CD4-positive, alpha-beta T cell treated with Interleukin-15 for 4 hours (primary cell): ENCODE measurements at places on chromosomes 1 and 21.

DNA sequence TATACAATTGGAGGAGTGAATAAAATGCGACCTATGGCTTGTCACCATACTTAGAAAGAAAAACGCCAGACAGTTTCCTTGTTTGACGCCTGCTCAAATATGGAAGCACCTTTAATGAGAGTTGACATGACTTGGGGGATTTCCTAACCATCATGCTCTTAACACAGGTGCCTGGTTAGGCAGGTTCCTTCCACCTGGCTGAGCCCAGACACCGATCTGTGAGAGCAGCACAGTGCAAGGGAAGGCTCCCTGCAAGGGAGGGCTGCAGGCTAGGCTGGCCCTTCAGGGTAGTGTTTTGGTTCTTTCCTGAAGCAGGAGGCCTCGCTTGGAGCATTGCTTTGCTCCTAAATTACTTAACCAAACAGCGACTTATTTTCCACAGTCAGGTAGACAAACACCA is 24.6 kb upstream of the KLHDC8A start:
- DNase-seq: no peak

GRCh38 chr1:68046885-68047658 is 3.4 kb downstream of the DIRAS3 start:
- DNase-seq: no peak

DNA sequence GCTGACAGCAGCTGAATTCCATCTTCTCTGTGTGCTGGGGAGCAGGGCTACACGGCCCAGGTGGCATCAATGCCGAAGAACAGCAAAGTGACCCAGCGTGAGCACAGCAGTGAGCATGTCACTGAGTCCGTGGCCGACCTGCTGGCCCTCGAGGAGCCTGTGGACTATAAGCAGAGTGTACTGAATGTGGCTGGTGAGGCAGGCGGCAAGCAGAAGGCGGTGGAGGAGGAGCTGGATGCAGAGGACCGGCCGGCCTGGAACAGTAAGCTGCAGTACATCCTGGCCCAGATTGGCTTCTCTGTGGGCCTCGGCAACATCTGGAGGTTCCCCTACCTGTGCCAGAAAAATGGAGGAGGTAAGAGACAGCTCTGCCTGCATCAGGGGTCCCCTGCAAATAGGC is 16.6 kb downstream of the SLC6A17 start:
- DNase-seq: no peak

DNA sequence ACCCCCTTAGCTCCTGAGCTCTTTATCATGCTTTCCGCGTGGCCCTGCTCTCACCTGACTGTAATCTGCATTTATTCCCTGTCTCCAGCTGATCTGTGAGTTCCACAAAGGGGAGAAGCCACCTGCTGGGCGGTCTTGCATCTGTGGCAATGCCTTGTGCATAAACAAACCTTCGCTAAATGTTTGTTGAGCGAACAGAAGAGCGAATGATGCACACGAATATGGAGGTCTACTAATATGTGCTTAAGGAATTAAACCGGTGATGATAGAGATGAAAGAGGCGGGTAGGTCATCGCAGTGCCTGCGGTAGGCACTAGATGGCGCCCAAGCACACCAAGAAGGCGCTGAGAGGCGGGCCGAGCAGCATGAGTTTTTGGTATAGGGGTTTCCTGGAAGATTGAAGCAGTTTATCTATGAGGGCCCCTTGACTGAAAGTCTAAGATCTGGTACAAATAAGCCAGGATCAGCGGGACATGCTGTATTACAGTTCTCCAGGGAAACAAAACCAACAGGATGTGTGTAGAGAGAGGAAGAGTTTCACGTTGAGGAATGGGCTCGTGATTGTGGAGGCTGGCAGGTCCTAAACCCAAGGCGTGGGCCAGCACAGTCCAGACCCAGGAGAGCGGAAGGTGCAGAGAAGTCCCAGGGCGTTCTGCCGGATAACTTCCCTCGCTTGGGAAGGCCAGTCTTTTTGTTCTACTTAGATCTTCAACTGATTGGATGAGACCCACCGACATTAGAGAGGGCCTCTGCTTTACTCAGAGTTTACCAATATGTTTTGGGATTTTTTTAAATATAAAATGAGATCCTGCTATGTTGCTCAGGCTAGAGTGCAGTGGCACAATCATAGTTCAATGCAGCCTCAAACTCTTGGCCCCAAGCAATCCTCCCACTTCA is 34.7 kb downstream of the TOMM20 start:
- DNase-seq: peak; percentile 85

- DNase-seq: no peak
These were observed 25.7 kb upstream of the ERICH3 start for GRCh38 chr1:74699331-74699730.

DNA sequence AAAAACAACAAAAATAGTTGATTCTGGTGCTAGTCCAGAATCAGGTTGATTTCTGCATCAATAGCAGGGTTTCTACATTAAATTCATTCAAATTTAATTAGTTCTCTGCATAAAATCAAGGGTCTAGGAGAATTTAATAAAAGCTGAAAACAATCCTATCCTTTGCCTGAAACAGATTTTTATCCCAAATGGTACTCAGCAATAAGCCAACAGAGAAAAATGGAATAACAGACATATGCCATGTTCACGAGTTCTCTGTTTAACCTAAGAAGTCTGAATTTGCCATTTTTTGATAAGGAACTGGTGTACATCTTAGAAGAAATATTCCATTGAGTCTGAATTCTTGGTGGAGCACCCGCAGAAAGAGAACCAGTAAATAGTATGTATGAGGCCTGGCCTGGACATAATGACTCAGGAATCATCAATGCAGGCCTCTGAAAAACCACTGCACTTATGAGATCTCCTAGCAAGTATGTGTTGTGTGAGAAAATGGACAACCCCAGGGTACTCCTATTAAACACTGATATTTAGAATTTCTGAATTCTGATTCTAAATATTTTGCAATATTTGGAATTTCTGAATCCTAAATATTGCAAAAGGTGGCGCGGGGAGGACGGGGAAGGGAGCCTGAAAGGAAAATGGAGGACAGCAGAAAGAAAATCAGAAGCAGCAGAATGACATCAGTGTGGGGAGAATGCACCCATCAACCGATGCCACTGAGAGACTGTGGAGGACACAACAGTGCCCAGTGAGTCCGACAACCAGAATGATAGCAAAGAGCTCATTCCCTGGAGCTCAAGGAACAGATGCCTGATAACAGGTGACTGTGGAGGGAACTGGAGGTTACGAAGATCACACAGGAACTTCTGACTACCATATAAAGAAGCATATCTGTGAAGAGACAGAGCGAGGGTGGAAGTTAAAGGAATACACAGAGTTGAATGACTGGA is 97.6 kb downstream of the APP start:
- DNase-seq: no peak

DNA sequence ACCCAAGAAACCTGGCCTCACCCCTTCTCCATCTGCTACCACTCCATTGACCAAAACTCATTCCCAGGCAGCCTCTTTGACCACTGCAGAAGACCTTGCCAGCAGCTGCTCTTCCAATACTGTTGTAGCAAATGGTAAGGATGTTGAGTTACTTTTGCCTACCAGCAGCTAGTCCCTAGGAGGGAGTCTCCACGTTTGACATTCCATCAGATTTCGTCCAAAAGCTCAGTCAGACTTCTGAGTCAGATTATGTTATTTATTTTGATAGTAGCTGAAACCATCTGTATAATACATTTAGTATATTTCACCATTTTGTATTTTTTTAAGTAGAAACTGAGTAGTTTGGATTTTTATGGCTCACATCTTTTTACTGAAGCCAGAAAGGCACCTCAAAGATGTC is 51.5 kb upstream of the WNT2B start:
- DNase-seq: no peak

- no peak for DNase-seq
These were observed 81.5 kb downstream of the STUM start for GRCh38 chr1:226629896-226630550.

GRCh38 chr1:239757716-239758115 is 334.0 kb upstream of the FMN2 start:
- DNase-seq: no peak

DNA sequence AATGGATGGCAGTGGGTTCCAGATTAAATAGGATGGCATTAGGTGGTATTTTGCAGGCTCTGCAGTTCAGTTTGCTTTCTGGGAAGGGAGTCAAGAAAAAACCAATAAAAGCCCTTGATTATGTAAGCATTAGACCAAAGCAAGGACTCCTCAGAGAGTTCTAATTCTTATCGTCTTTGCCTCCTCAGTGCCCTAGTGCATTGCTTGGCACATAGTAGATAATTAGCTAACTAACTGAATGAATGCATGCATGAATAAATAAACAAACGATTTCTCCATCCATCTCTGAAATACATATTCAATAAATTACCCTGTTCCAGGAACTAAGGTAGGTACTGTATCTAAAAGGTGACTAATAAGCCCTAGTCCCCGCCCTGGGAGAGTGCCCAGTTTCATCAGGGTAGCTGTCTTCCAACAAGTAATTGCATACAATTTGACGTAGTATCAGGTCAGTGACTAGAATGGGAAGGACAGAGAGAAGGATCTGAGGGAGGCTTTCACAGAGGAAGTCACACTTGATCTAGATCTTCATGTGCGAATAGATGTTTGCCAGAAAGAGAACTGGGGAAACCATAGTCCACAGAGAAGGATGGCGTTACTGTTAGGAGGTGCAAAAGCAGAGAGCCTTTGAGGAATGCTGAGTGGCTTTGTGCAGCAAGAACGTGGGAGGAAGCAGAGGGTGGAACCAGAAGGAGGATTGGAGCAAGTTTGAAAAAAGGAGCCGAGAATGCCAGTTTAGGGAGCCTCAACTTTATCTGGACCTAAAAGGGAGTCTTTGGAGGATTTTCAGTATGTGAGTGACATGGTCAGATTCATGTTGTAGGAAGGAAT is 111.4 kb downstream of the TBX19 start:
- DNase-seq: peak; percentile 13

DNA sequence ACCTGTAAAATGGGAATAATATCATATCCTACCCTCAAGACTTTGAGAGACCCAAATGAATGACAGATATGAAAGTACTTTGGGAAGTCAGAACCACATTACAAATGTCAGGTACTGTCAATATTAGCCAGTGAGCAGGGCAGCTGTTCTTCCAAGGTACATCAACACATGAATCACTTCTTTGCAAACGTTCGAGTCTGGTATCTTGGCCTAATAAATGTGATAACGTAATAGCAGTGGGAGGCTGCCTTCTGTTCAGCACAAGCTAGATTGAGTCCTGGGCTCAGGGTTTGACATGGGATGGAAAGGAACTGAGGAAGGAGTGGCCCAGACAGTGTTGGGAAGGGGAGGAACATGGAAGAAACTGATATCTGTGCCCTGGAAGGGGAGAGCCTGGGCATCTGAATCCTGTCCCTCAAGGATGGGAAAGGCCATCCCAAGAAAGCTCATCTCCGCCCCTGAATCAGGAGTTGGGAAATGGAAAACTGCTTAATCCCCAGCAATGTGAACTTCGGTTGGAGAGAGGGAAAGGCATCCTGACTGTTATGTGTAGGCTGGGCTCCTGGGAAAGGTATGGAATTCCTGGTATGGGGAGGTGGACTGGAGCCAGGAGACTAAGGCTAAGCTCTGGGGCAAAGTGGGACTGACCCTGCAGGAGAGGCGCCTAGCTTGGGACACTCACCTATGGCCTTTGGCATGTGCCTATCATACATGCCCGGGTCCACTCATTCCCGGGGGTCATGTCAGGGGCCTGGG is 14.3 kb downstream of the KCNC4 start:
- DNase-seq: no peak

GRCh38 chr1:235866205-235866912 is at the start of gene LYST:
TSS of gene LYST (minus strand) at chr1:235866906. CDS start at chr1:235830417, 36,489 bp downstream.
- DNase-seq: peak; percentile 51

DNA sequence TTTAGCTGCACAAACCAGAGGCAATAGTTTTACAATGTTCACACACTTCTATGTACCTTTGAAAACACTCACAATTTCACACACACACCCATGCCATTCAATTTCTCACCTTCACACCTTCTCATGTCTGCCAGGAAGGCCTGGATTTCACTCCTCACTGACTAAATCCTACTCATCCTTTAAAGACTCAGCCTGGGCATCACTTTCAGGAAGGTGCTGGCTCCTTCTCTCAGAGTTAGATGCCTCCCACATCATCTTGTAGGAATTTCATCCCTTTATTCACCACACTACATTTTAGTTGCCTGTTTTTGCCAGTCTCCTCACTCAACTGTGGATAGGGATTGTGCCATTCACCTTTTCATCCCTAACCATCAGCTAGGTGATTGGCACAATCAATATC is 2.3 kb downstream of the IL20 start:
- DNase-seq: no peak

- no peak for DNase-seq
These were observed 50.7 kb downstream of the JAK1 start for GRCh38 chr1:64915381-64916274.

DNA sequence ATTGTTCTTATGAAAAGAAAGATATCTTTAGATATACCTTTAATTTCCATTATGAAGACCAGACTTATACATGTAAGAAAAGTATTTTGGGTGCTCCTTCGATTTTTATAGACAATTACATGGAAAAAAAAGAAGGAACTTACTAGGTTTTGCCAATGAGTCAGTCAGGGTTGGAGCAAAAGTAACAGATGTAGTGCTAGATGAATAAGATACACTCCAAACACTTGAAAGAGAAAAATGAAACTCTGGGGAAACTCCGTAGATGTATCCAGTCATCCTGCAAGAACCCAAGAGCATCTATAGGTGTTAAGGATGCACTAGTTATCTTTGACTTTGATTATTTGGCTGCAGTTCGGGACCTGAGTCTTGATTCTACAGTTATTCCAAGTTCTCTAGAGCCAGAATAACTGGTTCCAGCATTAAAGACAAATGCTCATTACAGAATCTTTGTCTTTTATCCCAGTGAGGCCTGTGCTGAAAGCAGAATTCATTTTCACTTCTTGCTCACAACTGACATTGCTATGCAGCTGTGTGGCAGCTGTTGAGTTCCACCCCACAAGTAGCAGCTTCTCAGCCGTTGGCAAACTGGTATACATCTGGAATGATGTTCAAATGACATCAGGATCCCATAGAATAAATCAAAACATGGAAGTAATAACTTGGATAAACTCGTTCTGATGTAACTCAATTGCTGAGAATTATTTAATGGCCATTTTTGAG is 326.1 kb downstream of the ASTN1 start:
- DNase-seq: no peak

DNA sequence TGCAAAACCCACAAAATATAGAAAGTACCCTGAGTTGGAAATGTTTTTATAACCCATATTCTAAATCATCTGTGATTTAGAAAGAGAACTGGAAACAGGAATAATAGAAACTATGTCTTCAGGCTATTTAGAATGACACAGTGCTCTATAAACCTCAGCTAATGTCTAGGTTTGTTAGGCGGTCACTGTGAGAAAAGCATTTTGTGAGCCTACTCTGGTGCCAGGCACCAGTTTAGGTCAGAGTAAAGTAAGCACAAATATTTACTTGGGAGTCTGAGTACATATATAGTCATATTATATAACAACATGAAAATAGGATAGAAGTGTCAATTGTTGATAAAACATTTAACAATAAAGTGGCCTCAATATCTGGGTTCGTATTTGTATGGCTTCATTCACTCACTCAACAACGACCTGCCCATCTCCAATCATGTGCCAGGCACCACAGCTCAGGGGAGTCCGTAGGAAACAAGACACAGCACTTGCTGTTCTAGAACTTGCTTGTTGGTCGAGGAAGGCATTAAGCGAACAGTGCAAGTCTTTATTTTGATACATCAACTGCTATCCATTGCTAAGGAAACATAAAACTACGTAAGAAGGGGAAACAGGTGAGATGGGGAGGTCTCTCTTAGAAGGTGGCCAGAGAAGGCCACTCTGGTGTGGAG is 37.2 kb downstream of the GNB1 start:
- DNase-seq: no peak
